ENCODE measurements at places on chromosomes 5 and 9.

- no peak for DNase-seq
These were observed 834.2 kb upstream of the DMAC1 start for GRCh38 chr9:8633784-8634183.

GRCh38 chr5:54883374-54884194 is 101.8 kb downstream of the ESM1 start:
- no peak for DNase-seq

DNA sequence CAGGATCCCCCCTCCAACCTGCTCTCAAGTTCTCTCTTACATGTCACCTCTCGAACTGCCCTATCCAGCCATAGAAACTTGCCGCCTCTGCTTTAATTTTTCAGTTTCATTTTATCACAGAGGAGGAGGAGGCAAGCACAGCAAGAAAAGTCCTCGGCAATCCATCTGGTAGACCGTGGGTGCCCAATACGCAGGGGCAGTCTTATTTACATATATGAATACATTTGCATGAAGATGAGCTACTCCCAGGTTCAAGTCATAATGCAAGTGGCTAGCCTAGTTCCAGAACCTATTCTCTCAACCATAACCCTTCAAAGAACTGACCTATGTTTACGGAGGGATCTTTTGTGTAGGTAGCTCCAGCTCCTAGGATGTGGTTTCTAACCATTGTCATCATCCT is 223.2 kb upstream of the PANK3 start:
- DNase-seq = no peak

DNA sequence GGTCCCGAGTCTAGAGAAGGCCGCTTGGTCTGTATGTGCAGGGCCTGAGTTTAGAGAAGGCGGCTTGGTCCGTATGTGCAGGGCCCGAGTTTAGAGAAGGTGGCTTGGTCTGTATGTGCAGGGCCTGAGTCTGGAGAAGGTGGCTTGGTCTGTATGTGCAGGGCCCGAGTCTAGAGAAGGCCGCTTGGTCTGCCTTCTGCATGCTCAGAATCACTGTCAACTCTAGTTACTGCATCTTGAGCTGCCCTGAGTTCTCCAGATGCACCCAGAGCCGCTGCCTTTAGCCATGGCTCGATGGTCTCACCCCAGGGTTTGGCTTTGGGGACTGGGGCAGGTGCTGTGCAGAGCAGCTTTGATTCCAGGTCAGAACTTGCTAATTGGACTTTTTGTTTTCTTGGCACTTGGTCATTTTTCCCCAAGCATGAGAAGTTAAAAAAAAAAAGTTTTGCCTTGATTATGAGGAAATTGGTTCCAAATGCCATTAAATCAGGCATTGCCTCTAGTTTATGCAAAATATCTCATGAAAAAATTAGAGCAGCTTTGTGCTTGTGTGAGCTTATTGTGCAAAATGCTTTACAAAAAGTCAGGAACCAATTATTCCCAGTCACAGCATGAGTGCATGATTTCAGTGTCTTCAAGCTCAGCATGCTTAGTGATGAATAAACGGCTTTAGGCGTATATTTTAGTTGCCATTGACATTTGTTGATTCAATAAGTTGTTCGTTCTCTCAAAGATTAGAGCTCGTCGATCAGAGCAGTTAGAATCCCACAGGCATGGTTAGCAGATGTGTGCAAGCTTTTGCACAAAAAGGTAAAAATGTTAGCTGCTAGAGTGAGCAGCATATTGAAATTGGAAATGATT is 25.4 kb upstream of the EXOC3 start:
- no peak for DNase-seq

DNA sequence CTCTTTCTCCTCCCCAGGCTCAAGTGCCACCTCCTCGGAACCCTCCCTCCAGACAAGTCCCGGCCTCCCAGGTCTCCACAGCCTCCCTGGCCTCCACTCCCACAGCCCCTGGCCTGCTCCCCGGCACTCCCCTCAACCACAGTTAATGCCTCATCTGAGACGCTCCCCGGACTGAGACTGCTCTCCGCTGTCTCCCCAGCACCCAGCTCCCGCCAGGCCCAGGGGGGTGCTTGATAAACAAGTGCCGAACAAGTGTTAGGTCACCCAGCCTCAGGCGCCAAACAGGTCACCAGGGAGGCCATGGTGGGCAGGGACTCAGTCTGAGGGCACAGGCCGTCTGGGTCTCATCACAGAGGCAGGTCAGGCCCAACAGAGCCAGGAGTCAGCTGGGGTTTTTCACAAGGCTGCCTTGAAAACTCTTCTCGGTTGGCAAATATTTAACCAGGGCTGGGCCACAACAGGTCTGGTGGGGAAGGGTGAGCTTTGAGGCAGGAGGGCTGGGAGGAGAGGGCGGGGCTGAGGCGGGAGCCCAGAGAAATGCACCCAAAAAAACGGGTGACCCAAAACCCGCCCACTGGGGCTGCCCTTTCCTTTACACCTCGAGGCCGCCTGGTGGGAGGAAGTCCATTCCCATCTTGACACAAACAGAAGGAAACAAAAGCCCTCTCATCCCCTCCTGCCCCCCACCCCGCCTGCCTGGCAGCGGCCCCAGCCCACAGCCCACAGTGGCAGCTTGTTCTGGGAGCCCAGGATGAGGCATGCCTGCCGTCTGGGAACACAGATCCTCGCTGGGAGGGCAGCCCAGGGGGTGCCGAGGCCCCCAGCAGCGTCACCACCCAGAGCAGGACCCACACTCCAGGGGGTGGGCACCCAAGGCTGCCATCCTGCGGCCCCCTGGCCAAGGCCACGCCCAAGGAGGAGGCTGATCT is 66.6 kb upstream of the STXBP1 start:
- no peak for DNase-seq

DNA sequence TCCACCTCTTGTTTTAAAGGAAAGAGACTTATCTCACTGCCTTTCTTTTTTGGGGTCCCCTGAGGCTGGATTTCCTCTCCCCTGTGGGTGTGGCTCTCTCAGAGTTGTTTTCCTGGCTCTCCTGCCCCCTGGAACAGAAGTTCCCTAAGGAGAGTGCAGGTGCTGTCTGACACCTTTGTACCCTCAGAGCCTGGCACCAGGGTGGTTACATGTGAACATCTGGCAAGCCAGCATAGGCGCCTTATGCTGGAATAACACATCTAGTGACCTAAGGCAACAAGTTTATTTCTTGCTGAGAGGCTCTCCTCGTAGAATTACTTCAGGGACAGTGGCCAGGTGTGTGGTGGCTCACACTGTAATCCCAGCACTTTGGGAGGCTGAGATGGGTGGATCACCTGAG is 172.9 kb upstream of the PTCH1 start:
- no peak for DNase-seq

DNA sequence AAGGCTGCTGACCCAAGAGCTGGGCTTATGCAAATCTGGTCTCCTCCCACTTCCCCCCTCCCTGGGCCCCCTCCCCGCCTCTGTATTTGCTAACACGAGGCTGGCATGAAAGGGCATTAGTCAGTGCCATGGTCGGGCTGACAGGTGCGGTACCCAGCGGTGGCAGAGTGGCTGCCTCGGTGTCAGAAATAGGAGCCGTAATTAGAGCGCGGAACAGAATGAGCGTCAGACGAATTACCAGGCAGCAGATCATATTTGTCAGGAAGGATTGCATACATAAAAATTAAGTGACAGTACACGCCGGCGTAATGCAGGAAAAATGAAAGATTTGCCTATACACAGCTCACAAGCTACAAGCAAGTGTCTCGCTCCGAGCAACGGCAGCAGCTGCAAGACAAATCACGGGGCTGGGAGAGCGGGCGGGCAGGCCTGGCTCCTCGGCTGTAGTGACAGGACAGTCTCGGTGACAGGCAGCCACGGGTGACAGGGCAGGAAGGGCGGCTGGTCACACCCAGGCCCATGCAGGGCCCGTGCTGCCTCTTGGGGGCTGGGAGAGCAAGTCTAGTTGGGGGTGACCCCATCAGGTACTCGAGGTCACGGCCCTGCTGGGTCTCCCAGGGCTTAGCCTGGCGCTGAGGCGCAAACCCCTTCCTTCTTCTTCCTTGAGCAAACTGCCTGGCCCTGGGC is 72.4 kb downstream of the NEK6 start:
- DNase-seq = no peak

GRCh38 chr9:755454-756381 is 85.8 kb upstream of the DMRT1 start:
- no peak for DNase-seq

GRCh38 chr9:135939351-135940265 is 21.6 kb downstream of the UBAC1 start:
- DNase-seq = peak; percentile 12

GRCh38 chr5:109102096-109102690 is 307.6 kb downstream of the PJA2 start:
- no peak for DNase-seq

DNA sequence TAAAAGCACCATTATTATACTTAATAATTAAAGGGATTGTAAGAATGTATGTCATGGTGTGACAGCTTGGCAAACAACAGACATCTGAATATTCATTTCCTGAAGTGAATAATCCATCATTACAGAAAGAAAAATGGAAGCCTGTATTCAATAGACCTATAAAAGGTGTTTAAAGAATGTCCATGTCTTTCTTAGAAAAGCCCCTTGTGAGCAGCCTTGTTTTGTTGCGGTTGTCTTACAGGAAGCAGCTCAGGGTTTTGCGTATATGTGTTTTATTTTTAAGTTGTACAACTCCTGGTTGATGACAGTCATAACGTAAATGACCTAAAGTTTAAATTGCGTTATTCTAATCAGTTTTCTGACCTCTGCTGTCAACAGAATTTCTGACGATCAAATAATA is 53.8 kb downstream of the CAST start:
- peak; percentile 8 for DNase-seq

GRCh38 chr9:134320868-134321471 is 5.3 kb upstream of the RXRA start:
- DNase-seq = no peak

DNA sequence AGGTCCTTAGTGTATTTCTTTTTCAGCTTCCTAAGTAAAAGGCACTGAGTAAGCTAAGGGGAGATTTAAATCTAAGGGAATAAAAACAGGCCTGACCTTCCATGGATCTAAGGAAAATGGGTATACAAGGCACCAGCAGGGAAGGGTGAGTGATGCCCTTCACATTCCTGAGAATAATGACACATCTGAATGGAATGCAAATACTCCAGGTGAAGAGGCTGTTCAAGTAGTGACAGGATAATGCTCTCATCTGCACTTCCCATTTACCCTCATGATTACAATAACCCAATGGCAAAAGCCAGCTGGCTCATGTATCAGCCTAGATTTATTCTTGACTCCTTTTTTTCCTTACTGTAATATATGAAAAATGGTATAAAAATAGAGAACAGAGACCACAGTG is 216.2 kb upstream of the ACTBL2 start:
- no peak for DNase-seq

DNA sequence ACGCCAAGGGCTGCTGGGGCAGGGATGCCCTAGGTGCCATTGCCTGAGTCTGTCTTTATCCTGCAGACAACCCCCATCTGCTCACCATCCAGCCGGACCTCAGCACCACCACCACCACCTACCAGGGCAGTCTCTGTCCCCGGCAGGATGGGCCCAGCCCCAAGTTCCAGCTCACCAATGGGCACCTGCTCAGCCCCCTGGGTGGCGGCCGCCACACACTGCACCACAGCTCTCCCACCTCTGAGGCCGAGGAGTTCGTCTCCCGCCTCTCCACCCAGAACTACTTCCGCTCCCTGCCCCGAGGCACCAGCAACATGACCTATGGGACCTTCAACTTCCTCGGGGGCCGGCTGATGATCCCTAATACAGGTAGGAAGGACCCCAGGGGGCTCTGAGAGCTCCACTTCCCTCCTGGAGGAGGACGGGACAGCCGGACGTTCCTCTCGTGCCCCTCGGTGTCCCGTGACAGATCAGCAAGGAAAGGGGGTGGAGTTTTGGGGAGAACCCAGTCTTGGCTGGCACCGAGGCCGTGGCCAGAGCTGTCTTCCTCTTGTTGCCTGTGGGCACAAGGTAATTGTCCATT is 24.9 kb downstream of the HK3 start:
- no peak for DNase-seq

DNA sequence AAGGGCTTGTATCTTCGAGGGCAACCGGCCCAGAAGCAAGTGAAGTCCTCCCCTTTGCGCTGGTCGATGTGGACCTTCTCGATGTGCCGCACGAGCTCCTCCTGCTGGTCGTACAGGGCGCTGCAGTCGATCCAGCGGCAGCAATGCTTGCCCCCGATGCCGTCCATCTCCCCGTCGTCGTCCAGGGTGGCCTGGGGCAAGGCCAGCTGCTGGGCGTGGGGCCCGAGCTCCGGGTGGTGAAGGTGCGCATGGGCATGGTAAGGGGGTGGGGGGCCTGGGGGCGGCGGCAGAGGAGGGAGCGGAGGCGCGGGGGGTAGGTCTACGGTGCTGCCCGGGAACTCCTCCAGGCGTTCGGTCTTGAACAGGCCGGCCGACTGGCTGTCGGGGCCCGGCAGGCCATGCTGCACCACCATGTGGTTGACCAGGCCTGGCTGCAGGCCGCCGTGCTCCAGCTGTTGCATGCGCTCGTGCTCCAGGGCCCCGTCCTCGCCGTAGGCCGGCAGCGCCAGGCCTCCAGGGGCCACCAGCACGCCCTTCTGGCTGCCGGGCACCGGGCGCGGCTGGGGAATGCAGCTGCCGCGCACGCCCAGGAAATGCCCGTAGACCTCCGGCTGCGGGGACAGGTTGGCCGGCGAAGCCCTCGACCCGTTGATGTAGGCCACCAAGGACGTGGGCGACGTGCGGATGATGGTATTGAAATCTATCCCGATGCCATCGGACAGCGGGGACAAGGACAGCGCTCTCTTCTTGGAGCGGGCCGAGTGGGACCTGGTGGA is 181.8 kb downstream of the GLIS3 start:
- DNase-seq = peak; percentile 4

- DNase-seq = no peak
These were observed 5.9 kb upstream of the RAD23B start for GRCh38 chr9:107276966-107277710.

DNA sequence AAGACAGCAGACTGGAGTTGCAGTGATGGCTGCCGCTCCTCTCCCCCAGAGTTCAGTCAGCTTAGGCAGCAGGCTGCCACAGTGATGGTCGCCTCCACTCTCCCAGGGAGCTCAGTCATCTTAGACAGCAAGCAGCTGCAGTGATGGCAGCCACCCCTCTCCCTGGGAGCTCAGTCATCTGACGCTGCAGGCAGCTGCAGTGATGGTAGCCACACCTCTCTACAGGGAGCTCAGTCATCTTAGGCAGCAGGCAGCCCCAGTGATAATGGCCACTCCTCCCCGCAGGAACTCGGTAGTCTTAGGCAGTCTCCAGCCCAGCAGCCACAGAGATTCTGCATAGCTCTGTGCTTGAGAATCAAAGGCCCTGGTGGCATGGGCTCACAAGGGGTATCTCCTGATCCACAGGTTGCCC is 582.7 kb downstream of the DTWD2 start:
- DNase-seq = no peak

GRCh38 chr5:103145196-103145595 is 25.1 kb downstream of the PPIP5K2 start:
- no peak for DNase-seq

- DNase-seq = no peak
These were observed 91.2 kb upstream of the ERBIN start for GRCh38 chr5:65835191-65835590.

GRCh38 chr9:105004466-105005090 is 76.6 kb upstream of the ABCA1 start:
- no peak for DNase-seq

GRCh38 chr9:105126226-105126625 is 118.2 kb upstream of the SLC44A1 start:
- DNase-seq = no peak

DNA sequence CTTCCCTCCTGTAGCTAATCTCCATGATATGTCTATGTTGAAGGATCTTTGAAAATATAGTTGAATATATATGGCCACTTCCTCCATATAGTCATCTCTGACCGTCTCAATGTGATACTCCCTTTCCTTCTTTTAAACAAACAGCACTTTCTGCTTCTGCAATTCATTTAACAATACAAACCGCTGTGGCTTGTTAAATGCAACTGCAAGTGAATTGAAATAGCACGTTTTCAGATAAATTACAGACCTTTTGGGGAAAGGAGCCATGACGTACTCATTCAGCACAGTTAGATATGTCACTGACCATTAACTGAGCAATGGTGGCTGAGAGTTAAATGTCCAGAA is 82.5 kb downstream of the FBXO38 start:
- no peak for DNase-seq

Data from T-helper 22 cell (primary cell).